Mesothelial cell of epicardium (in vitro differentiated cells): ENCODE measurements at places on chromosomes 3 and 15. TPM values are rescaled to one million over a fixed set of nuclear protein-coding genes. Genes with fewer than 3 reads are reported as not detected.

GRCh38 chr3:133042778-133043177 lies 4.6 kb downstream of the TMEM108 start:
- H3K27me3 ChIP-seq: peaks cover 27% of the 10 kb centered on the region
- no peak overlapping the region for H3K27ac ChIP-seq
- H3K36me3 ChIP-seq: no peaks in the 10 kb centered on the region

DNA sequence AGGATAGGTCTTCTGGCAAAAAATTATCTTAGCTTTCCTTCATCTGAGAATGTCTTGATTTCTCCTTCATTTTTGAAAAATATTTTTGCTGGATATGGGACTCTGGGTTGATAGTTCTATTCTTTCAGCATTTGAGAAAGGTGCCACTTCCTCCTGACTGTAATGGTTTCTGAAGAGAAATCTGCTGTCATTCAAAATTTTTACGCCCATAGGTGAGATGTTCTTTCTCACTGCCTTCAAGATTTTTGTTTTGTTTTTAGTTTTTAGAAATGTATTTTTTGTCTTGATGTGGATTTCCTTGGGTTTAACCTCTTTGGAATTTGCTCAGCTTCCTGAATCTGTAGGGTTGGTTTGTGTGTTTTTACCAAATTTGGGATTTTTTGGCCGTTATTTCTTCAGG lies 37.1 kb upstream of the ATP2B2 start:
- H3K4me3 ChIP-seq: no peak overlapping the region
- no peaks in the 10 kb centered on the region for H3K36me3 ChIP-seq
- DNase-seq: no peak

DNA sequence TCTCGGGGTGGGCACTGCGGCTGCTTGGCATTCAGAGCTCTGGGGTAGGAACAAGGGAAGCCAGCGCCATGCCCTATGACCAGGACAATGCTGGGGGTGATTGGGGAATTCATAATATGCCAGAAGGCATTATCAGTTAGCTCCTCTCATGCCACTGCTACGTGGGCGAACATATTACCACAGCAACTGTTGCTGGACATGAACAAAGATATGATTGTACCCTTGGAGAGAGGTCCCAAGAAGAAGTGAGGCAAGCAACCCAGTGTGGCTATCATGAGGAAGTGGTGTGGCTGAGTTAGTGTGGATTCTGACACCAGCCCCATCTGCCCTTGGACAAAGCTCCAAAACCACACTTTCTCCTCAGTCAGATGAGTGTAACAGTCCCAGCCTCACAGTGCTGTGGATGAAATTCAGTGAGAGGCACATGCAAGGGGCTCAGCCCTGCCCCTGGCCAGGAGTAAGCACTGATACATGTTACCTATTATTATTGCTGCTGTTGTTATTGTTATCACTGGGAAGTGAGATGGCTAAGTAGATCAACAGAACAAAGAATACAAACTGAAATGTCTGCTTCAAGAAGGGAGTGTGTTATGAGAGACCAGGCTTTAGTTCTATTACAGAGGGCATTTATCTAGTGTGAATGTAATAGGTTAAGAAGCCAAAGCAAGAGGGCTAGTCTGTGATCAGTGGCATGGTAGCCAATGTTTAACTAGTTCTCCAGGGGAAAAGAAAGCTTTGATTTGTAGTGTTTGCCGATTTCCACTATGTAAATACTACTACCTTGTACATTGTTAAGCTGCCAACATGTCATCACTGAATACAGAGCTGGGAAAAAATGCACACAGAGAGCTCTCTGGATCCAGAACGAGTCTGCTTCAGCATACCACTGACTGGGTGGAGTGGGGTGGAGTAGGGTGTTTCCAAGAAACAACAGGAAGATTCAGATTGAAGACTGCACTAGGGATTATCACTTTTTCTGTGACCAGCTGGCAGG lies 222.3 kb upstream of the EIF1B start:
- H3K4me1 ChIP-seq: no peaks in the 10 kb centered on the region
- peaks cover 13% of the 10 kb centered on the region for H3K27me3 ChIP-seq
- DNase-seq: no peak
- H3K36me3 ChIP-seq: no peaks in the 10 kb centered on the region

GRCh38 chr3:190081389-190081788 lies 39.3 kb downstream of the P3H2 start:
- H3K4me3 ChIP-seq: no peak overlapping the region
- no peaks in the 10 kb centered on the region for H3K36me3 ChIP-seq
- H3K27me3 ChIP-seq: no peaks in the 10 kb centered on the region
- no peak for DNase-seq
- peak overlapping the region; percentile 34 for H3K27ac ChIP-seq

DNA sequence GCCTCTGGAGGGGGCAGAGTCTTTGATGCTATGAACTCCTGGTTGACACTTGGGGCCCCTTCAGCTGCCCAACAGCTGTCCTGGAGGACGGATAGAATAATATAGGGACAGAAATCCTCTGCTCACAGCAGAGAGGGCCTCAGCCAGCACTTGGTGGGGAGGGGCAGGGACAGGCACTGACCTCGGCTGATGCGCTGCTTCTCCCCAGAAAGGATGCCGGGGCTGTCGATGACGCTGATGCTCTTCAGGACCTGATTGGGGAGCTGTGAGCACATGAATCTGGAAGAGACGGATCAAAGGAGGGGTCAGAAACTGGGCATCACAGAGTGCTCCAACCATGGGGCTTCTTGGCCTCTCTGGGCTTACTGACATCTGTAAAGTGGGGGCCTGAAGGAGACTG lies 29.5 kb downstream of the EHD4 start:
- no peak overlapping the region for H3K4me3 ChIP-seq
- DNase-seq: no peak
- H3K27me3 ChIP-seq: no peaks in the 10 kb centered on the region

GRCh38 chr3:124998247-124998630 lies 57.6 kb downstream of the HEG1 start:
- peaks cover 13% of the 10 kb centered on the region for H3K4me1 ChIP-seq
- DNase-seq: no peak
- no peak overlapping the region for H3K27ac ChIP-seq

DNA sequence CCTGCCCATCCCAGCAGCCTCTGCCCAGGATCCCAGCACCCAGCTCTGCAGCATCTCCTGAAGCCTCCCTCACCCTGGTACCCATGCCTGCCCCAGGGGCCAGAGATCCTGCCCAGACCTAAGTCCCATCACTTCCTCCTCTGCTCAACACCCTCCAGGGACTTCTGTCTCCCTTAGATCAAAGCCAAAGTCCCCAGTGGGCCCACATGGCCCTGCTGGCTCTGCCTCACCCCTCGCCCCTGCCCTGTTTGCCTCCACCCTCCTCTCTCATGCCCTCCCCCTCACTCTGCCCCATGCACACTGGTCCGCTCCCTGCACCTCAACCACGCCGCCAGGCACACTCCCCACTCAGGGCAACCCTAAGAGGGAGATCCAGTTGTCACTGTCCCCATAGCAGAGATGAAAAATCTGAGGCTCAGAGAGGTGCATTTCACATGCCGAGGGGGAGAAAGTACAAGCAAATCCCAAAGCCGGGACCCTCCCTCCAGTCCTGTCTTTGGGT lies 146.5 kb downstream of the NUP210 start:
- no peak overlapping the region for H3K27ac ChIP-seq
- H3K36me3 ChIP-seq: no peaks in the 10 kb centered on the region
- peaks cover 47% of the 10 kb centered on the region for H3K27me3 ChIP-seq
- H3K4me3 ChIP-seq: no peak overlapping the region
- DNase-seq: no peak

- H3K27me3 ChIP-seq: peaks cover 54% of the 10 kb centered on the region
- DNase-seq: peak; percentile 59
- H3K36me3 ChIP-seq: no peaks in the 10 kb centered on the region
- peaks cover 63% of the 10 kb centered on the region for H3K4me1 ChIP-seq
- peak overlapping the region; percentile 71 for H3K27ac ChIP-seq
These were observed 516.1 kb downstream of the MECOM start for GRCh38 chr3:169147238-169148008.

DNA sequence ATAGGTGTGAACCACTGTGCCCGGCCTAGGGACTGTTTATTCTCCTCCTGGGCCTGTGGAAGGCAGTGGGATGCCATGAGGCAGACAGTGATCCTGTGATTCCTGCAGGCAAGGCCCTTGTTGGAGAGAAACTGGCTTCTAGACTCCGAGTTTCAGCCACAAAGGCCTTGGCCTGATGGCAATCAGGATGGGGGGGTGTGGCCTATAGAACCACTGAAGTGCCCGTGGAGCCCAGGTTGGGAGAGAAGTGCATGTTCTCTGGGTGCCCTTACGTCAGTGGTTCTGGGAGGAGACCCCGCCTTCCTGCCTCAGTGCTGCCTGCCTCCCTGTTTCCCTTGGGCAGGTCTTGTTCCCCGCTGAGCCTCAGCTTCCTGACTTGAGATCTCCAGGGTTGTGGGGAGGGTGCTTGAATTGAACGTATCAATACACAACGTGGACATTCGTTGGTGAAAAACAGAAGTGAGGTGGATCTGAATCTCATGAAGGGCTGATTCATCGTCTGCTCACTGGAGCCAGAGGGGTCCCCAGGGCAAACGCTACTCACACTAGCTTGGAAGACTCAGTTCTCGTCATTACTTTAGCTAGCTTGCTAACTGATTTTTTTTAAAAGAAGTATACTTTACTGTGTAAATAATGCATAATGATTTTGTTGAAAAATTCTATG lies 31.8 kb downstream of the IRAK2 start:
- H3K4me3 ChIP-seq: no peak overlapping the region
- no peaks in the 10 kb centered on the region for H3K27me3 ChIP-seq
- H3K4me1 ChIP-seq: peaks cover 9% of the 10 kb centered on the region
- no peaks in the 10 kb centered on the region for H3K36me3 ChIP-seq

- DNase-seq: peak; percentile 39
- H3K4me3 ChIP-seq: no peak overlapping the region
- H3K27ac ChIP-seq: no peak overlapping the region
- no peaks in the 10 kb centered on the region for H3K36me3 ChIP-seq
- no peaks in the 10 kb centered on the region for H3K4me1 ChIP-seq
These were observed 9.9 kb downstream of the KY start for GRCh38 chr3:134640872-134641470.

- H3K4me3 ChIP-seq: no peak overlapping the region
- H3K36me3 ChIP-seq: no peaks in the 10 kb centered on the region
- peaks cover 86% of the 10 kb centered on the region for H3K27me3 ChIP-seq
- DNase-seq: no peak
- no peaks in the 10 kb centered on the region for H3K4me1 ChIP-seq
These were observed 33.3 kb upstream of the VPS33B start for GRCh38 chr15:91055548-91056331.

GRCh38 chr3:149581681-149582370 lies 76.0 kb downstream of the WWTR1 start:
- H3K36me3 ChIP-seq: no peaks in the 10 kb centered on the region
- peaks cover 28% of the 10 kb centered on the region for H3K4me1 ChIP-seq
- H3K27me3 ChIP-seq: no peaks in the 10 kb centered on the region
- peak overlapping the region; percentile 52 for H3K27ac ChIP-seq
- no peak overlapping the region for H3K4me3 ChIP-seq

GRCh38 chr15:95880630-95881029 lies 449.9 kb upstream of the NR2F2 start:
- H3K27ac ChIP-seq: no peak overlapping the region
- no peaks in the 10 kb centered on the region for H3K36me3 ChIP-seq
- H3K4me1 ChIP-seq: peaks cover 24% of the 10 kb centered on the region
- no peak for DNase-seq
- no peaks in the 10 kb centered on the region for H3K27me3 ChIP-seq

- H3K4me1 ChIP-seq: no peaks in the 10 kb centered on the region
- DNase-seq: no peak
- H3K4me3 ChIP-seq: no peak overlapping the region
- no peak overlapping the region for H3K27ac ChIP-seq
These were observed 60.9 kb upstream of the ZNF280D start for GRCh38 chr15:56794165-56794552.

DNA sequence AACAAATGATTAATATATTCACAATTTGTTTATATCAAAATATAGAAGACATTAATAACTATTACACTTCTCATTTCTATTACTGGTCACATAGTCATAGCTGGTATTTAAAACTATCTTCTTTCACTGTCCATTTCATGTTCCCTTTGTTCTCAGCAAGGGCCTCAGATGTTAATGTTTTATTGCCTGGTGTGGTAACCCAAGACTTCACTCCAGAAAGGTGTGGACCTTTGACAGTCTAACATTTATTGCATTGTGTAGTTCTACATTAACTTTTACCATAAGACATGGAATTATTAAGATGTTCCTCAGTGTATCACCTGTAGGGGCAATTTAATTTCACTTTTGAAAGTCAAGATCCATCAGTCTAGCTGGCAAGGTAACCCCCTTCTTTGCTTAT lies 691.3 kb downstream of the SQOR start:
- H3K27ac ChIP-seq: no peak overlapping the region
- H3K4me1 ChIP-seq: peaks cover 6% of the 10 kb centered on the region
- DNase-seq: no peak
- no peaks in the 10 kb centered on the region for H3K27me3 ChIP-seq
- H3K4me3 ChIP-seq: no peak overlapping the region

- H3K27me3 ChIP-seq: no peaks in the 10 kb centered on the region
- peaks cover 20% of the 10 kb centered on the region for H3K4me1 ChIP-seq
- H3K27ac ChIP-seq: no peak overlapping the region
- DNase-seq: no peak
These were observed 72.6 kb downstream of the MYO1E start for GRCh38 chr15:59299929-59300617.

- H3K4me3 ChIP-seq: peak overlapping the region; percentile 81
- peak overlapping the region; percentile 73 for H3K27ac ChIP-seq
- DNase-seq: no peak
- H3K36me3 ChIP-seq: peaks cover 1% of the 10 kb centered on the region
- H3K4me1 ChIP-seq: peaks cover 32% of the 10 kb centered on the region
These were observed 1.5 kb downstream of the FAH start for GRCh38 chr15:80154336-80154735.

GRCh38 chr3:179852142-179852905 lies 184.4 kb downstream of the PEX5L start:
- H3K36me3 ChIP-seq: no peaks in the 10 kb centered on the region
- peaks cover 14% of the 10 kb centered on the region for H3K27me3 ChIP-seq
- no peak overlapping the region for H3K4me3 ChIP-seq
- no peak for DNase-seq
- no peak overlapping the region for H3K27ac ChIP-seq
- H3K4me1 ChIP-seq: no peaks in the 10 kb centered on the region

The OR5K2 gene
- total RNA-seq: not detected in 3 replicates

The KLF15 gene
- total RNA-seq: 1.1 to 1.9 TPM (median 1.4 TPM) in 3 replicates

The FGD5 gene
- 3.2 to 3.5 TPM (median 3.4 TPM) in 3 replicates for total RNA-seq

The CX3CR1 gene
- total RNA-seq: 0.20 to 0.51 TPM (median 0.22 TPM) in 3 replicates

The DOCK3 gene
- 21.0 to 21.6 TPM (median 21.4 TPM) in 3 replicates for total RNA-seq

The PPP1R14D gene
- total RNA-seq: 0.63 to 1.7 TPM (median 1.2 TPM) in 3 replicates

The RARB gene
- 106 to 117 TPM (median 117 TPM) in 3 replicates for total RNA-seq

The PLA2G4D gene
- not detected in 3 replicates for total RNA-seq

The RBP2 gene
- total RNA-seq: not detected in 3 replicates

The CLASP2 gene
- 57.6 to 71.3 TPM (median 64.4 TPM) in 3 replicates for total RNA-seq
